ENCODE measurements at places on chromosomes 3 and 15. TPM values are rescaled to one million over a fixed set of nuclear protein-coding genes. Genes with fewer than 3 reads are reported as not detected.

The ACAN gene
- total RNA-seq, result 0.88 TPM

The SLC28A2 gene
- total RNA-seq, result not detected

The B3GALNT1 gene
- total RNA-seq, result 0.10 TPM

The MYRIP gene
- total RNA-seq, result not detected

The TARS3 gene
- 8.7 TPM for total RNA-seq

The CHST13 gene
- total RNA-seq, result 0.41 TPM

The ITIH1 gene
- not detected for total RNA-seq

The MKRN2OS gene
- not detected for total RNA-seq

The FSTL1 gene
- total RNA-seq, result 69.0 TPM

The CHRM5 gene
- 0.06 TPM for total RNA-seq

The SOX14 gene
- total RNA-seq, result not detected

The RARB gene
- 7.6 TPM for total RNA-seq

The IQCH gene
- 1.2 TPM for total RNA-seq

Data from A549 treated with GW870086 at 1 μM for 4 hours (cell line).